H1 (cell line): ENCODE measurements at places on chromosomes 13 and 19. TPM values are rescaled to one million over a fixed set of nuclear protein-coding genes. Genes with fewer than 3 reads are reported as not detected.

DNA sequence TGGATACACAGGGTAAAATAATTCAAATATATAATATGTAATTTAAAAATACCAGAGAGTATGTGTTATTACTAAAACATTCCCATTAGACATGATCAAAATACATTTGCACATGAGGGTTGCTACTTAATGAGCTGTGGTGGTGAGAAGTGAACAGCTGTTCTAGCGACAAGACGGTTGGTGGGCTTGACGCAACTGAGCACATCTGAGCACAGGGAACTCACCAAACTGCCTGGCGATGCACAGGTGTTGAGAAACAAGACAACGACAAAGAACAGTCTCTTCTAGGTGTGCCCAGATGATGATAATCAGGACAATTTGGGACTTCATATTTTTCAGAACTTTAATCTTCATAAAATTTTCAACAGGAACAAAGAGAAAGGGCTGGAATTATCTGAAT is 555.1 kb upstream of the SGCG start:
- H3K4me3 ChIP-seq = no peak overlapping the region
- no peak overlapping the region for H3K27ac ChIP-seq
- H3K36me3 ChIP-seq = no peaks in the 10 kb centered on the region
- H3K4me1 ChIP-seq = no peaks in the 10 kb centered on the region
- no peak for DNase-seq

DNA sequence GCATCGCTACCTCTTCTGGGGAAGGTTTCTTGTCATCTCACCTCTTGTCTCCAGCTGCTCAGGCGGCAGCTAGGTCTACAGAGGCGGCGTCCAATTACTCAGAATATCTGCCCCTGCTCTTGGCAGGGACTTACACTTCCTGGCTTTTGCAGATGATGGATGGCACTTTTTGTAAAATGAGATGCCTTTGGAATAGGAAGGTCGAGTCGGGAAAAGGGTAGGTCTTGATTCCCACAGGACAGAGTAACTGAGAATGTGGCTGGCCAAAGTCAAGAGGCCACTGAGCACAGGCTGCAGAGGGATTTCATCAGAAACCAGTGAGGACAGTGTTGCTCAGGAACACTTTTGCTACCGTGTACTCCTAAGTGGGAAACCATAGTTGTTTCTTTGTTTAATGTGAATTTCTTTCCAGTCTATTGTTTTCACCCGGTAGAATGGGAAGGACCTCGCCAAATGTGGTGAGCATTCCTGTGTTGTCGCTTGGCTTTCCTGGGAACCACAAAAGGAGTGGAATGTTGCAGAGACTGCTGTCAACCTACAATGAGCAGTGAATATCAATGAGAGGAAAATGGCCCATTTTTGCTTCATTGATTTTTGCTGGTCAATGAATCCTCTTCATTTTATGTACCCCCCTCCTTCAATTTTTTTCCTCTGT is 383.7 kb downstream of the HS6ST3 start:
- no peaks in the 10 kb centered on the region; the same call in 1 of the 2 replicates for H3K27me3 ChIP-seq
- no peak for DNase-seq
- H3K4me1 ChIP-seq = no peaks in the 10 kb centered on the region
- H3K4me3 ChIP-seq = no peak overlapping the region
- H3K27ac ChIP-seq = no peak overlapping the region

The WASF3 gene
- total RNA-seq = 39.8 and 40.1 TPM in 2 replicates

The KLK12 gene
- total RNA-seq = not detected in 2 replicates

The NPHS1 gene
- total RNA-seq = 0.40 and 1.4 TPM in 2 replicates

DNA sequence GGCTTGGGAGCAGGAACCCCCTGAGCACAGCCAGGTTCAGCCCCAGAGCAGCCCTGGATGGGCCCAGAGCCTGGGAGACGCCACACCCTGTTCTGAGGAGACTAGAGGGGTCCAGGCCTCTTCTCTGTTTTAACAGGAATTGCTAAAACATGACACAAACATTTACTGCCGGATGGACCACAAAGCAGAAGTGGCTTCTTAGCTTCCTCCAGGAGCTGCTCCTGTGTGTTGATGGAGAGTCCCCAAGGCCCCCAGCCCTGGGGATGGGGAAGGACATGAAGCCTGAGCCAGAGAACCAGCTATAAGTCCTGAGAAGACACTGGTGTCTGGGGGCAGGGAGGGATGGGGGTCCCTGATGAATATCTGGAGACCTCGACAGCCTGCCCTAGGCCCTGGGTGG is 14.6 kb downstream of the CEACAM3 start:
- H3K27ac ChIP-seq = no peak overlapping the region
- no peak overlapping the region for H3K4me3 ChIP-seq
- H3K36me3 ChIP-seq = no peaks in the 10 kb centered on the region
- DNase-seq = no peak
- no peaks in the 10 kb centered on the region for H3K4me1 ChIP-seq
- H3K27me3 ChIP-seq = no peaks in the 10 kb centered on the region

The NPAS1 gene
- 9.0 and 9.9 TPM in 2 replicates for total RNA-seq

GRCh38 chr13:112696869-112697465 is 7.1 kb downstream of the ATP11A start:
- no peak for DNase-seq
- H3K36me3 ChIP-seq = no peaks in the 10 kb centered on the region; the same call in 1 of the 2 replicates
- H3K27me3 ChIP-seq = no peaks in the 10 kb centered on the region
- no peak overlapping the region for H3K27ac ChIP-seq
- H3K4me3 ChIP-seq = no peak overlapping the region
- peaks cover 9% of the 10 kb centered on the region for H3K4me1 ChIP-seq

The CYP2A7 gene
- 0.78 TPM in 1 of 2 replicates, not detected in the other for total RNA-seq

GRCh38 chr13:97134364-97135095 is 87.6 kb upstream of the MBNL2 start:
- H3K36me3 ChIP-seq = no peaks in the 10 kb centered on the region
- no peak for DNase-seq
- H3K27ac ChIP-seq = no peak overlapping the region
- H3K4me1 ChIP-seq = no peaks in the 10 kb centered on the region
- no peak overlapping the region for H3K4me3 ChIP-seq

The CEACAM8 gene
- not detected in 2 replicates for total RNA-seq

- H3K4me1 ChIP-seq = peaks cover 5% of the 10 kb centered on the region
- H3K27me3 ChIP-seq = peaks cover 53% of the 10 kb centered on the region
- H3K27ac ChIP-seq = no peak overlapping the region
- peaks cover 5% of the 10 kb centered on the region; the same call in 1 of the 2 replicates for H3K36me3 ChIP-seq
Observed at GRCh38 chr13:57633141-57633949, 1.8 kb downstream of the PCDH17 start.

- no peaks in the 10 kb centered on the region for H3K27me3 ChIP-seq
- H3K4me3 ChIP-seq = no peak overlapping the region
- no peak for DNase-seq
- H3K36me3 ChIP-seq = no peaks in the 10 kb centered on the region
Observed at GRCh38 chr19:1136201-1136600, 32.4 kb downstream of the GPX4 start.

The CNN1 gene
- total RNA-seq = 29.8 and 32.4 TPM in 2 replicates

The MRPL54 gene
- 72.8 and 80.3 TPM in 2 replicates for total RNA-seq

GRCh38 chr19:7618348-7618747 is 11.0 kb downstream of the XAB2 start:
- no peak overlapping the region for H3K4me3 ChIP-seq
- no peaks in the 10 kb centered on the region for H3K4me1 ChIP-seq
- no peaks in the 10 kb centered on the region for H3K27me3 ChIP-seq
- H3K36me3 ChIP-seq = peaks cover 8% of the 10 kb centered on the region; the same call in 1 of the 2 replicates
- H3K27ac ChIP-seq = no peak overlapping the region
- no peak for DNase-seq
